ENCODE measurements at places on chromosomes 3 and 15.

DNA sequence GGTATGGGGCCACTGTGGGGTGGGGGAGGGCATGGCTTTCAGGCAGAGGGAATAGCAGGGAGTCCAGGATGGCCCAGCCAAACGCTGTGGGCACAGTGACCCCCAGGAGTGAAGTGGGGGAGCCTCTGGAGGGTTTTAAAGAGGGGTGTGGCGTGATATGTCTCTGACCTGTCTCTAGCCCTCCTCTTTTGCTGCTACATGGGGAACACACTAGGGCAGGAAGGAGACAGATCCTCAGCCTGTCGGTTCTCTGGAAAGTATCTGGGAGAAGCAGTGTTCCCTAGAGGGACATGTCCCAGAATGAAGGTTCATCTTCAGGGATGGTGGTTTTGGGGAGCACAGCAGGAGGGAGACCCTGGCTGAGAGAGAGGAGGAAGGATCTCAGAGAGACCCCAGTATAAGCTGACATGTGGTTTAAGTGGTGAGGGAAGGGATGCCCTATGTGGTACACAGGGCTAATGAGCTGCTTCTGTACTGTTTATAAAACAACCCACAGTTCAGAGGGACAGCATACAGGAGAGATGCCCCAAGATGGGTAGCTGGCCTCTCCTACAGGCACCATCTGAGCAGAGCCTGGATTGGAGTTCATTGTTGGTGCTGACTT is 37.7 kb downstream of the TRIM71 start:
- DNase-seq: no peak

GRCh38 chr15:85500729-85501128 is 120.3 kb downstream of the AKAP13 start:
- no peak for DNase-seq

DNA sequence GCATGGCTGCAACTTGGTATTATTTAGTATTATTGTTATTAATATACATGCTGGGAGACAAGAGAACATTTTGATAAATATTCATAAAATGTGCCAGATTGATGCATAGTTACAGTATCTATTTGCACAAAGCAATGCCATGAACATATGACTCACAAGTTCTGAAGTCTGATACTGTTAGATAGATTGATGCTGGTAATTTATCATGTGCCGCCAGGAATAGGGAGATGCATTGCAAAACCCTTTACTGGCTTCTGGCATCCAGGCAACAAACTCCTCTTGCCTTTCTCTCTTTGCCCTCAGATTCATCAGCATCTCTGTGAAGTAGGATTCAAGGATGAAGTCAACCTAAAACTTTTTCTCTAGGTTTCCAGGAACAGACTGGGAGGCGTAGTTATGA is 41.0 kb upstream of the SLC25A26 start:
- no peak for DNase-seq

DNA sequence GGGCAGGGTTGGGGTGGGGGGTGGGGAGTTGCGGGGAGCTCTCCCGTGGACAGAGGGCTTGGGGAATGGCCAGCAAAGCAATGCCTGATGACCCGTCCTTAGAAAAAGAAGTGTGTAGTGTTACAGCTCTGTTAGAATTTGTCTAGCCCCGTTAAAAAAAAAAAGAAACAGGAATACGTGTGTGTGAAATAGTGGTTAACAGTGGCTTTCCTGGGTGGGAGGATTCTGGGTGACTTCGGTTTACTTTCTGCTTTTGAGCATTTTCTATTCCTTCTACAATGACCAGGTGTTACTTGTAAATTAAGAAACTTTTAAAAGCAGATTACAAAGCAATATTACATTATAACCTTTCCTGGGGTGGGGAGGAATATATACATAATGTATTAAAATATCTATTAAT is 25.0 kb downstream of the H1-8 start:
- DNase-seq: no peak

DNA sequence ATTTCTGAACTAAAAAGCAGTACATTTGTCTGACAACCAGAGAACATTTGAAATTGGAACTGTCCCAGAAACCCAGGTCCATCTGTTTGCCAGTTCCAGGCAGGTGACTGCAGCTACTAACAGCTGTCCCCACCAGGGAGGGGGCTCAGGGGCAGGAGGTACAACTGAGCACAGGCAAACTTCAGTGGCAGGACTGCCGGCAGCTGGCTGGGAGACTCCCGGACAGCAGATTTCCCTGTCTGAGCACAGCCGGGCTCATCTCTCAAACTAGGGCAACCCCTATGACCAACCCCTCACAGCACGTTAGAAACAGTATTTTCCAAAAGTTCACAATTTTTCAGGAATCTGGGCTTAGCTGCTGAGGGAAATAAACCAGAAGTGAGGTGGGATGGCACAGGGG is 88.8 kb downstream of the MEGF11 start:
- DNase-seq: no peak

GRCh38 chr3:152243721-152244516 is 24.8 kb upstream of the MBNL1 start:
- DNase-seq: no peak

GRCh38 chr15:48267766-48268165 is 61.7 kb downstream of the SLC12A1 start:
- no peak for DNase-seq

DNA sequence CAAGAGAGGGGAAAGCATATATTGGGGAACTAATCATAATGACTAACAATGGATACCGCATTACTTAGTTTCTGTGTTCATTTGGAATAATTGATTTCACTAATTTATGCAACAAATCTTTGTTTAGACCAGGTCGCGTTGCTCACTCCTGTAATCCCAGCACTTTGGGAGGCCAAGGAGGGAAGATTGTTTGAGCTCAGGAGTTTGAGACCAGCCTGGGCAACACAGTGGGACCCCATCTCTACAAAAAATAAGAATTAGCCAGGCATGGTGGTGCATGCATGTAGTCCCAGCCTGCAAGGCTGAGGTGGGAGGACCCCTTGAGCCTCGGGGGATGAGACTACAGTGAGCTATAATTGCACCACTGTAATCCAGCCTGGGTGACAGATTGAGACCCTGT is 585.7 kb upstream of the CBLB start:
- DNase-seq: no peak

DNA sequence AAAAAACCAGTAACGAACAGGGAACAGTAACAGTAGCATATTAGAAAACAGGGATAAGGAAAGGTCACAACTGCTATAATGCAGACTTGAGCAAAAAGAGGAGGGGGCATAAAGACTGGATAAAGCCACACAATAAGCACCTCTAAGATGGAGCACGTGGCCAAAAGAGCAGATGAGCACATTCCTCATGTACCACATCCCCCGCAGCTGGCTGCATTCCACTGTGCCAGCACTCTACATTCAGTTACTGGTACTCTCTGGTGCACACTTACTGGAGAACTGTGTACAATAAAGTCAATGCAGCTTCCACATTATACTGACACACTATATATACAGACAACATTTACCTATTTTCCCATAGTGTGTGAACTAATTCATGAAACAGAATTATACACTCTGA is 64.7 kb downstream of the UBE3A start:
- no peak for DNase-seq

DNA sequence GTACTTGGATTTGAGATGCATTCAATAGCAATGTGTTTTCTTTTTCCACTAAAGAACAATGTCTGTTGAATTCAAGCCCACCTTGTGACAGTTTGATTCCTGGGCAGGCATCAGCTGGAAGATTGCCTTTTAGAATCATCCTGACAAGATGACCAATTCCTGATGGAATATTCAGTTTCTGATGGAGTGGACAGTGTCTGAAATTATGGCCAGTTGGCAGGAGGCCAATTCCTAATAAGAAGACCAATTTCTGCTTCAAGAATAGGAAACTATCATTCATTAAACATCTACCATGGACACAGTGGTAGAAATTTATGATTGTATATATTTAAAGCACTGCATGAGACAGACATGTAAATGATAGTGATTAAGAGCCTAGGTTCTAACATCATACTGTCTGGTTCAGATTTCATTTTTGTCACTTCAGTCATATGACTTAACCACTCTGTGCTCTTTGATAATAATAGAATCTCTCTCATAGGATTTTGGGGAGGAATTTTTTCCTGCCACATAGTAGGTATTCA is 133.6 kb downstream of the CLSTN2 start:
- DNase-seq: no peak

DNA sequence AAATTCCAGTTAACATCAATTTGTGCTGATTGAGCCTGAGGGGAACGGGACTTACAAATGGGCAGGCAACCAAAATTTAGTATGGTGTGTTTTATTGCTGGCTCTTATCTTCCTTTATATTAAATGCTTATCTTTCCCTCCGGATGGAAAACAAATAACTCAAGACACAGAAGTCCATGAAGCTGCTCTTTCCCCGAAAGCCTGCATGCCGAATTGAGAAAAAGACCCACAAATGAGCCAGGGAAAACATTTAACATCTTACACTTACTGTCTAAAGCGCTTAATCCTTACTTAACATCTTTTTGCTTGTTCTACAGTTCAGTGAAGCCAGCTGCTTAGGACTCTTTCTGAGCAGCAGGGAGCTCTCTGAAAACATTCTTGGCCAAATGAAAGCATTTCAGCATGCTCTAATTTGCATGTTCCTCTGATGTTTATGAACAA is 49.5 kb downstream of the HEG1 start:
- no peak for DNase-seq

DNA sequence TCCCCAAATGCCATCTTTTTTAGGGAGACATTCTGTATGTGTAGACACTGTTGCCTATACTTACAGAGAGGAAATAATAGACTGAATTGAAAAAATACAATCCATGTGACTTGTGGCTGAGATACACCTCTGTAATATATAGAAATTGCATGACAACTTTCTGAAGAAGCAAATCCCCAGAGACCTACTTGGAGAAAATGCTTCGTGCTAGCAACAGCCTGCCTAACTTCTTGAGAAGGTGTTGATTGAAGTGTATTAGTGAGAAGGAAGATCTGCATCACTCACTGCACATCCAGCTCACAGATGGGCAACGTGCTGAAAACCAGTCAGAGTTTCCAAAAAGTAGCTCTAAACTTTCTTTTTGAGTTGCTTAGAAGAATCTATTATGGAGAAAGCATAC is 404.1 kb downstream of the EPHB1 start:
- no peak for DNase-seq

DNA sequence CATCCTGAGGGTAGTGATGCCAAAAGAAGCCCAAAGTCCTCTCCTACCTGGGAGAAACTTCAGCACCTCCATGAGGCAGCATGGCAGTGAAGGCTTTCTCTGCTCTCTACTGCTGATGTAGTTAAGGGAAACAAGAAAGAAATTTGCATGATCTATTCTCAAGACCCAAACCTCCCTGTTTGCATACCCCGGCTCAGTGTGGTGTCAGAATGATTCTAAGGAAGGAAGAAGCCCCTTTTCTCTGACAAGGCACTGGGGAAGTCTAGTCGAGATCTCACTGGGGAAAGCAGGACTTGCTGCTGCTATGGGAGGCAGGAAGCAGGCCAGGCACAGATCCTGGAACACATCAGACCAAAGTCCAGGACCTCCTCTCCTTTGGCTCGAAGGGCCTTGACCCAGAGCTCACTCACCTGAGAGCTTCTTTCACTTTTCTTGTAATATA is 89.4 kb upstream of the ICE2 start:
- DNase-seq: no peak

GRCh38 chr3:95615592-95616310 is 1198.6 kb upstream of the EPHA6 start:
- no peak for DNase-seq

DNA sequence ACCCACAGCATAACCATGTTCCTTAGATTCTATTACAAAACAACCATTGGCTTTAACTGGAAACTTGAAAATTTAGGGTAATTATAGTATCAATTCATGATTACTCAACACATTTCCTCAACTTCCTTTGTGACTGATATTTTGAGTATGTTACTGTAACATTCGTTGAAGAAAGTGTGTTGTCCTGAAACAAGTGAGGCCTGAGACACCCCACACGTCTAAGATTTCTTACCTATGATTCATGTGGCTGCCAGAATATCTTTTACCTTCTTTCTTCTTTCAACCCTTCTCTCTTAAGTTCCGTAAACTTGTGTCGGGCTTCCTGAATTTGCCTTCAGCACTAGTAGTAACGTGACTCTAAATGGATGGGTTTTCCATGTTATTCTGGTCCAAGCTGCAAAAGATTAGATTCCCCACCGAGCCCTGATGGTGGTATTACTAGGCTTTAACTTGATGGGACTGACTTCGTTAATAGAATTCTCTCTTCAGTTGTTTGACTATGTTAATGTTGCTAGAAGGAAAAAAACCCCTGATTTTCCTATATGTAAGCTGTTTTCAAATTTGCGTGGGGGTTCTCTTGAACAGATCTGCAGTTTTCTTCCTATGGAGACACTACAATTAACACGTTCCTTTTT is 296.0 kb upstream of the ICE2 start:
- DNase-seq: no peak

GRCh38 chr3:177211503-177212277 is 14.4 kb upstream of the TBL1XR1 start:
- no peak for DNase-seq

DNA sequence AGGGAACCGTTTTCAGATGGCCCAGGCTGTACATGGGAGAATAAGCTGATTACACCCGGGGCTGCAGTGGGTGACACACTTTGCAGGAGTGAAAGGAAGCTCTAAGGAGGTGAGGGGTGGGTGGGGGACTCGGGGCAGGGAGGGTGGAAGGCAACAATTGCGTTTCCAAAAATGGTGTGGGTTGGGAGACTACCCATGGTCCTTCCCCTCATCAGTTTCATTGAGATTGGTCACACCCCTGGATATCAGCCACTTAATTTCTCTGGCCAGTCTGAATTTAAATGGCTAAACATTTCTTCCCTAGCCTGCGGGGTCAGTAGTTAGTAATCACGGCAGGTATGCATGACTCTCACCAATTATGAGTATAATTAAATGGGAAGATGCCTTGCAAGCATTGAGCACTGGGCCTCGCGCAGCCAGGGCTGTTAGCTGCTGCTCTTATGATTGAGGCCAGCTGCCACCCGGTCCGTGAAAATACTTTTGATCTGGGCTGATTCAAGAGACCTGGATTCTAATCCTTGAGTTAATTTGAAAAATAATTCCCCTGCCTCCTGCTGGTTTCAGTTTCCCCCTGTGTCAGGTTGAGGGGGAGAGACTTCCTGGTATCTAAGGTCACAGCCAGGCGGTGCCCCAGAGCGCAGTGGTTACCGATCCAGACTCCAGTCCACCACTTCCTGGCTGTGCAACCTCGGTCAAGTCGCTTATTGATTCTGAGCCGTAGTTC is 23.3 kb downstream of the SLC6A6 start:
- no peak for DNase-seq

DNA sequence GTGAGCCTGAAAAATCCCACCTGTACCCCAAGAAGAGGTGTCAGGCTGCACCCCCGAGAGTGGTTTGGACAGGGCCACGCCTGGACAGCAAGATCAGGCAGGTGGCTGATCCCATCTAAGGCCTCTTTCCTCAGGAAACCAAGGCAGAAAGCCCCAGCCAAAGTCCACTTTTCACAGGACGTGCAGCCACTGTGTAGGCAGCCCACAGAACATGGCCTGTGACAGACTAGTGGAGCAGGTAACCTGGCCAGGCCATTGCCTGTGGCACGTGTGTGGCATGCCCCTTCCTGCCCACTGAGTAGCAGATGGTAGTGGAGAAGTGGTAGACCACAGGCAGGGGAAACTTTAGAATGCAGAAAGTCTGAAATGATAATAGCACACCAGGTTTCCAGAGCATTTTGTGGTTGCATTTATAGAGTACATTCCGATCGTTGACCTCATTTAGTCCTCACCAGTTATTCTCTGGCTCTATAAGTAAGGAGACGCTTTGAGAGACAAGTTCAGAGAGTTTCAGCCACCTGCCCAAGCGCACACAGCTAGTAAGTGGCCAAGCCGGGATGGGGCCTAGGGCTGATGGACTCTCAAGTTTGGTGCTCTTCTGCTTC is 68.7 kb downstream of the AAGAB start:
- DNase-seq: no peak

- DNase-seq: no peak
Measured at GRCh38 chr3:43053291-43053690, 52.6 kb downstream of the POMGNT2 start.

GRCh38 chr3:31577232-31577631 is 44.5 kb downstream of the STT3B start:
- DNase-seq: no peak

Data from stimulated activated CD8-positive, alpha-beta memory T cell treated with anti-CD3 and anti-CD28 coated beads, Interleukin-7, amount 100 ng/mL, for 4 hours (primary cell).